NCI-H187 (cell line): ENCODE measurements at places on chromosomes 11 and 22.

- no peak for DNase-seq
These were observed 47.0 kb downstream of the ZNF280B start for GRCh38 chr22:22461583-22461982.

- no peak for DNase-seq
These were observed 3.6 kb downstream of the SHISAL1 start for GRCh38 chr22:44309137-44309536.

- DNase-seq = no peak
These were observed 32.5 kb downstream of the MRGPRX2 start for GRCh38 chr11:19027829-19028595.

DNA sequence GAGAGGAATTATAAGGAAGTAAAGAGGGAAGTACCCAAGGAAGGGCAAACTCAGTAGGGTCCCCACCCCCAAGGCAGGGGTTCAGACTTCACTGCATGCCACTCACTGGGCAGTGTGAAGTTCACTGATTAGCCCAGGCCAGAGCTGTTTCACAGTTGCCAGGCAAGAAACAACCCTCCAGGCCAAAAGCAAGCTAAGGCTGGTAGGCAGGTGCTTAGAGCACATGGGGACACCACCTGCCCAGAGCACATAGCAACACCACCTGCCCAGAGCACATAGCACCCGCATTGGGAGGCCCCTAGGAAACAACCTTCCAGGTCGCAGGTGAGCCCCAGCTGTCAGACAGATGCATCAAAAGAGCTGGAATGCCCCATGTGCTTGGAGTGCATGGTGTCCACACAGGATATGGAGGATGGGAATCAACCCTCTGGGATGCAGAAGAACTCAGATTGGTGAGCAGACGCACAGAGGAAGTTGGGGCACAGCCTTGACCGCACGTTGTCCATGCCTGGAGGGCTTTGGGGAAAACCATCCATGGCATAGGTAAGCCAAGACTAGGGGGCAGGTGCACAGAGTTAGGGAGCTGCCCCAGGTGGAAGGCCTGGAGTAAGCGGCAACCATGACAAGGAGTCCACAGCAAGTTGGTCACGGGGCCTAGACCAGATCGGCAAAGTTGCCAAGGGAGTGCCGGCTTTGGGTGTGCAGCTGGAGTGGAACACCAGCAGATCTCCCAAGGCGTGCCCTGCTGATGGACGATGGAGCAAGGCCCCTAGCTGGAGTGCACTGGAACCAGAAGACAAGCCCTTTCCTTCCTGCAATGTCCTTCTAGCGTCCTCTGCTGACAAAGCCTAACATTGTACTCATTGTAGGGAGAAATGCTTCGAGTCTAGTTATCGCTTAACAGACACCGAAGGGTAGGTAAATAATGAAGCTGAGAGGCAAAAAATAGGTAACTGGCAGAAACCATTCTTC is 7.8 kb upstream of the TMEM216 start:
- no peak for DNase-seq

- DNase-seq = no peak
These were observed 19.6 kb upstream of the PISD start for GRCh38 chr22:31681349-31682345.

DNA sequence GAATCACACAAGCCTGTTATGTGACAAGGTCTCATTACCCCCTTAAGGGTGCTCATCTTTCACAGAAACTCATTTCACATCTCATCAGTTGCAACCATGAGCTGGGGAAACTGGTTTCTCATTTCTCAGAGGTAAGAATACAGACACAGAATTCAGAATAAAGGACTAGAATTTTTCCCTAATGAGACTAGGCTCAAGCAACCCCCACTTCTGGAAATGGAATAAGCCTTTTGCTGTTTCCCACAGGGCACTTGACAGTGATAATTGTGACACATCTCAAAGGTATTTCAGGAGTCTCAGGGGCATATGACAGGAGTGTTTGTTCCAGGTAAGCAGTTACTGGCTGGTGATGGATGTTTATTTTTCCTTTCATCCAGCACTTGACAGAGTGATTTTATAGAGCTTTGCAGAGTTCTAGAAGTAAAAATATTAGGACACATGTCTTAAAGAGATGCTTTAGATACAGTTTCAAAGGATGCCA is 112.9 kb upstream of the DDI1 start:
- peak; percentile 64 for DNase-seq

- no peak for DNase-seq
These were observed 34.0 kb downstream of the KCNQ1OT1 start for GRCh38 chr11:2665526-2666400.

DNA sequence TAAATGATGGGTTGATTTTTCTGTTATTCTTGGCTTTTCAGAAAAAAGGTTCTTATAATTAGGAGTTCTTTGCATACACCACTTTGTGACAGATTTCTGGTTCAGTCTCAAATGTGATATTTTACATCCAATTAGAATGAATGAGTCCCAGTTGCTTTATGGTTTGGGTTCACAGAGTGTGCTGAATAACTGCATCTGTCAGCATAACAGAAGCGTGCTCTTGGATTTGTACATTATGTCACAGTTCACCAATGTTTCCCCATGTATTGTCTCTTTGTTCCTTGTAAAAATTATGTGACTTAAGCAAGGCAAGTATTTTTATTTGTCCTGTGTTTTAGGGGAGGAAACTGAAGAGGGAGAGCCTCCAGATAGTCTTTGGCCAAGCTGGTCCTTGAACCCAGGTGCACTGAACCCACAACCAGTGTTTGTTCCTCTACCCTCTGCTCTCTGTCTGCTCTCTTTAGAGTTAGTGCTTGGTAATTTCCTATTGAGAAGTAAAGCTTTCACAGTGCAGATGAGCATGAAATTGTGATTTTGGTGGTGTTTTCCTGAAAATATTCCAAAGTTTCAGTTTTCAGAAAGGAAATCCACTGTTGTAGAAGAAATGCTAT is 107.5 kb downstream of the TBC1D22A start:
- DNase-seq = no peak

- DNase-seq = no peak
These were observed 2.0 kb upstream of the LARGE1 start for GRCh38 chr22:33922349-33922681.

DNA sequence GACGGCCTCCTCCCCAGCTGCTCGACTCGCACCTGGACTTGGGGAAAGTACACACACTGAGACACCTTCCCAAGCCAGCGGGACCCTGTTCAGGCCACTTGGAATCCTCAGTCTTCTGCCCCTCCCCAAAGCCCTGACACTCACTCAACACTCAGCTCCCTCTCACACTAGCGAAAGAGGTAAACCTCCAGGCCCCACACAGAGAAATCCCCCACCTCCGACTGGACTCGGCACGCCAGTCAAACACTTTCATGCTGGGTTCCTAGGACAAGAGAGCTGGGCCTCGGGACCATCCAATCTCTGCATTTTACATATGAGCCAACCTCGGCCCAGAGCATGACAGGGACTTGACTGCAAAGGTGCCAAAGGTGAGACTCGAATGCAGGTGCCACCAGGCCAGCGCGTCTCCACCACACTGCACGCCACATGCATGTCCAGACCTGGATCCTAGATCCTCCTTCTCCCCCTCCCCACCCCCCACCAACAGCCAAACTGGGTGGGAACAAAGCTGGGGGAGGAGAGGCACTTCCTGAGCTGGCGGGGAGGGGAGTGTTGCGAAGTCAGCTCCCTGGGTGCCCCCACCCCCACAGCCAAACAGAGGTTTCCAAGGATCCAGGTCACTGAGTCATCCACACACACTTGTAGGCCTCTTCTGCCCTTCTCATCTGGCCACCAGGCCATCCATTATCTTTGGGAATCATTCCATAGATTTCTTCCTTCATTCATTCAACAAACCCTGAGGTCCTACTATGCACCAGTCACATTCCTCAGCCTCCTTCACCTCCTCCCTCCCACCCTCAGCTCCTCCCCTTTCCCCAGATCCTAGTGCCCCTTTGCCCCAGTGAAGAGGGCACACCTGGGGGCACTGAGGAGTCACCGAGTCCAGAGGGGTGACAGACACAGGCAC is 10.7 kb upstream of the CD5 start:
- DNase-seq = no peak

DNA sequence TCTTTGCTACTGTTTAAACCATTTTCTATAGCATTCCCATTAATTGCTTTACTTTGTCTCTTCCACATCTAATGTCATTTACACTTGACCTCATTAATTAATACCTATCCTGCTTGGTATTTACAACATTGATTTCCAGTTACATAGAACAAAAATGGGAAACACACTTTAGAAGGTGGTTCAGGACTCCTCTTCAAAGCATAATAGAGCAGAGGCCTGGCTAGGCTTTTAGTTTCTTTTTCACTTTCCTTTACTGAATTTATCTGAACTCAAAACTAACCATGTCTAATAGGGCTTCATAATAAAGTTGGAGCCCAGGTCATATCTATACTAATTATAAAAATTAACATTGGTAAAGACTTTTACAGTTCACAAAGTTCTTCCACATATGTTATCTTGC is 648.0 kb upstream of the KIRREL3 start:
- no peak for DNase-seq

DNA sequence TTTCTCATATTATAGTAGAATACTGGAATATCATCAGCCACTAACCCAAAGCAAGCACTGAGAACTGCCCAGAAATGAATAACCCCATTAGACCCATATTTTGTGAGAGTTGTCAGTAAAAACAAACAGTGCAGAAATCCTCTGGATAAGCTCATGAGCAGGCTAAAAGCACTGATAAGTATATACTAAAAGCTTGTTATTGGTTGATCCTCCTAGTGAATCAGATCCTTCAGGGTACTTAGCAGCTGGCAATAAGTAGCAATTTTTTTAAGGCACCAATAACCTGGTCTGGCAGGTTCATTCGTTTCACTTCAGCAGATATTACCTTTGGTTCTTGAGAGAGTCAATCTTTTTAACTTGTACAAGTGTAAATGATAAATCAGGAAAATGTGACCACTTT is 1.2 kb downstream of the NOX4 start:
- DNase-seq = no peak

- no peak for DNase-seq
These were observed 176.9 kb downstream of the GRIA4 start for GRCh38 chr11:105786741-105787140.

- no peak for DNase-seq
These were observed 20.2 kb downstream of the C22orf31 start for GRCh38 chr22:29041408-29041807.

- DNase-seq = no peak
These were observed 35.1 kb downstream of the NRXN2 start for GRCh38 chr11:64687643-64688533.

DNA sequence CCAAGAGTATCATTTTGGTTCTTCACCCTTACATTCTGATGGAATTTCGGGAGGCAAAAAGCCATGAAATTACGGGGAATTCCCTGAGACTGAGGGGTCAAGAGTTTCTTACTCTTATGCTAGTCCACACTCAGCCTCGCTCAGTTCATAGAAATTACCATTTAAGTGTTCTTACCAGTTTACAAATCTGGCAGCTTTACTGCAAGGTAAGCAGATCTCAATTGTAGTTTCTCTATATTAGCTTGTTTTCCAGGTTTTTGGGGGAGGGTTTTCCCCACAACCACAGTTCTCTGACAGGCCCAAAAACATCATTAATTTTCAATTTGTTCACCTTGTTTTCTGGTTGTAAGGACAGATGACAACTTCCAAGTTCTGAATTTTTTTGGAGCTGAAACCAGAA is 1028.4 kb downstream of the FAM181B start:
- DNase-seq = no peak

GRCh38 chr11:26575946-26576345 is 3.9 kb upstream of the MUC15 start:
- no peak for DNase-seq

- DNase-seq = no peak
These were observed 2.7 kb downstream of the AHNAK start for GRCh38 chr11:62543680-62544444.

DNA sequence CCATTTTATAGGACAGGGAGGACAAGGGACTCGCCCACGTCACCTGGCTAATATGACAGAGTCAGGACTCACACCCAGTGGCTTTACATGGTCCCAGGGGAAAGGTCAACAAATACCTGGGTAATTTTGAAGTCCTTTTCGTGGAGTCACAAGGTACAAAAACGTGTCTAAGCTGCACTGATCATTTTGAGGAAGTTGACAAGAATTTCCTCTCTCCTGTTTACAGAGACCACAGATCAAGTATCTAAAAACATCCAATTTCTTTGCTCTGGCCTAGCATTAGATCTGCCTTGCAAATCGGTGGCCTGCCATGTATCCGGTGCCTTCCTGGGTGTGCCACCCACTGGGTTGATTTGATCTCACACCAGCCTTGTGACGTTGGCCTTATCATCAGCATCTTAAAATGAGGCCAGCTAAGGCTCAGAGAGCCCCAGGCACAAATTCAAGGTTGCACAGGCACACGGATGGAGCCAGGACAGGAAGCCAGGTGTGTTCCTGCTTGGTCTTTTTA is 17.6 kb downstream of the GDPD5 start:
- DNase-seq = no peak
